Pulmonary artery endothelial cell (primary cell): ENCODE measurements at places on chromosomes 4 and X. TPM values are rescaled to one million over a fixed set of nuclear protein-coding genes. Genes with fewer than 3 reads are reported as not detected.

- DNase-seq: no peak
These were observed 498.9 kb downstream of the GLUD2 start for GRCh38 chrX:121546317-121546716.

DNA sequence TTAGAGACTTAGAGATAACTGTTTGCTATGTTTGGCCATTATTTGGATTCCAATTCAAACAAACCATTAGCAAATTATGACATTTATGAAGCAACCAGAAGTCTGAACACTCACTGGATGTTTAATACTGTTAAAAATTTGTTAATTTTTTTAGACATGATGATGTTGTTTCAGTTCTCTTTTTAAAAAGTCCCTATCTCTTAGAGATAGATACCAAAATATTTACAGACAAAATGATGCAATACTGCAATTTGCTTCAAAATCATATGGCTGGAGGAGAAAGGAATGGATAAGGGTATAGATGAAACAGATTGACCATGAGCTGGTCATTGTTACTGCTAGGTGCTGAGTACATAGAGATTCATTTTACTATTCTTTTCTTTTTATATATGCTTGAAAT is 534.6 kb downstream of the BCOR start:
- DNase-seq: no peak

DNA sequence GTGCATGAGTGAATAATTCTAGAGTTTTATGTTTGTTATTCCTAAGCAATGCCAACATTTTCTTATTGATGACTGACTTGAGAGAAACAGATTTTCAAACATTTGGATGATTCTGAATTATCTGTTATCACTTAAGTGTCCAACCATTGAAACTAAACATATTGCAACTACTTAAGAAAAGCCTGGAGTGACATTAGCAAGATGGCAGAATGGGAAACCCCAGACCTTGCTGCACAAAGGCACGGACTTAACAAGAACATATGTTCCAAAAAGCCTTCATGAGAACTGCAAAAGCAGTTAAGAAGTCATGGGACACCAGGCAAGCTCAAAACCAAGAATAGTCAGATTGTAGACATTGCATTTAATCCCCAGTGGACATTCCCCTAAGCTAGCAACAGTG is 215.1 kb downstream of the DCHS2 start:
- DNase-seq: no peak

- DNase-seq: no peak
These were observed 107.4 kb upstream of the F9 start for GRCh38 chrX:139423186-139423585.

CCDC160 gene
- not detected in 2 replicates for total RNA-seq

GRCh38 chr4:74105656-74106280 is 6.8 kb upstream of the CXCL2 start:
- no peak for DNase-seq

DNA sequence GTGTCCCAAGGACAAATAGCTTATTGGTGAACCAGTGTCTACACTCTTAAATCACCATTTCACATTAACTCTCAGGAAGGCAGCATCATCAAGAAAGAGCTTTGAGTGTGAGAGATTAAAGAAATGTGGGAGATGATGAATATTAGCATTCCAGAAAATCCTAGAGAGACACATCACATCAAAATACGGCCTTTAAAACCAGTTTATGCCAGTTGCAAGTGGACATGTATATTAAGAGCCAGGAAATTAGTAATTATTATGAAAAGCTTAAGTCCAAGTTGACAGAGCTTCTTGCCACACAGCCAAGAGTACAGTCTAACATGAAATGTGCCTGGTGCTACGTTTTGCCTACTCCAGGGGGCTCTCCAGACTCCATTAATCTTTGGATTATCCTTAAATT is 503.0 kb upstream of the BOD1L1 start:
- DNase-seq: no peak

DNA sequence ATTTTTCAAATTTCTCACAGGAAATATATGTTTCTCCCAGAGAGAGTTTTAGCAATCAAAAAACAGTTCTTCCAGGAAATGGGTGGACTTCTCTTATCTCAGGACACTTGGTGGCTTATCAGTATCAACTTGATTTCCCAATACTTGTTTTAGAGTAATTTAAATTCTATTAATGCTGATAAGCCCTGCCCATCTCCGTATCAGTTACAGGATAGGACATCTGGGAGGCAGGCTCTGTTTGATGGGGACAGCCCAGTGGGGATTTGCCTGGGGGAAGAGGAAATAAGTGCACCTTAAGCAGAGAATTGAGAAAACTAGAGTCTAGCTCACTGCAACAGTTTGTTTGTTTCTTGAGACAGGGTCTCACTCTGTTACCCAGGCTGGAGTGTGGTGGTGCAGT is 43.2 kb upstream of the PDGFRA start:
- DNase-seq: no peak

TSPAN7 gene
- total RNA-seq: 4.6 and 13.5 TPM in 2 replicates

DNA sequence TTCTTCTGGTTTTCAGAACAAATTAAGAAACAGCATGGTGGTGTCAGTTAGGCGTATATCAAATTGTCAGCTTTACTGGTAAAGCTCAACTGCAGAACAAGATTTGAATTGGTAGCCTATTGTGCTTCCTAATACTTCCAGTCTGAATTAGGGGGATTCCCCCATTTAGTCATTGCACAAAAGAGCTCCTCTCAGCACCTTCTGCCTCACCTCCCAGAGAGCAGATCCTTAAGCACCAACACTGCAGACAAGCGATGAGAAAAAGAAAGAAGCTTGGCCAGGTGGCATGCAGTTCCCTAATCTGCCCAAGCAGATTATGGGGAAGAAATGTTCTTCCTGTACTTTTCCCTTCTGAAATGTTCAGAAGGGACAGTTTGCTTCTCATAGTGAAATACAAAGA is 9.2 kb downstream of the MAP9 start:
- no peak for DNase-seq

DNA sequence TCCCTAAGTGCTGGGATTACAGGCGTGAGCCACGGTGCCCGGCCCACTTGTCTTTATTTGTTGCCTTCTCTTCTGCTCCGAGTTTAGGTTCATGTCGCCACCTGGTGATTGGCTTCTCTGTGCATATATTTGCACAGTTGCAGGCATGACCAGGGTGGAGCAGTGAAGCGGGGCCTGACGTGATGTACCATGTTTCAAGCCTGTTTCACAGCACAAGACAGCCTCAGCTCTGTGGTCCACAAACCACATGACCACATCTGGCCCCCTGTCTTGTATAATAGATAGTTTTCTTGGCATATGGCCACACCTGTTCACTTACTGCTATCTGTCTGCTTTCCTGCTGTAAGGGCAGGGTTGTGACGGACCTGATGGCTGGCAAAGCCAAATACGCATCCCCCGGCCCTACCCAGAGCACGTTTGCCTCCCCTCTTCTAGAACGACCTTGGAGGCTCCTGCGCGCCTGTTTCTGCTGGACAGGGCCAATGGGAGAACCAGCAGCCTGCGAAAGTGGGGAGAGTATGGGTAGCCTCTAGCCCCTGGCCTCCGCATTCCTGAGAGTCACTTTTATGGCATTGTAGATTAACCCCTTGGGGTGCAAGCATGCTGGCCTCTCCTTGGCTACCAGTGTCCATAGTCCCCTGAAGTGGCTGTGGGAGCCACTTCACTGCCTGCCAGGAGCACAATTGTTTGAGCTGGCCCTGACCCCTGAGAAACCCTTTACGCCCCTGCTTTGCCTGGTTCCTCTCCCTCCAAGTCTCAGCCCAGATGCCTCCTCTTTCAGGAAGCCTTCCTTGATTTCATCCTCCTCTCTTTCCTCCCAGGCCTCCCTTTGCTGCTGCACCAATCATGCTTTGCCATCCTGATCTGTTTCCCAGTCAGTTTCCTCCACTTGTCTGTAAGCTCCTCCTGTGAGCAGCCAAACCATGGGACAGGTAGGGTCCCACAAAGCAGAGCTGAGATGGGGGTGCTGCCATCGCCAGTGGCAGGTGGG is 6.0 kb upstream of the SH3TC1 start:
- DNase-seq: no peak

GRCh38 chrX:82627568-82627967 is 880.5 kb upstream of the POU3F4 start:
- DNase-seq: no peak

FAM133A gene
- total RNA-seq: not detected in 2 replicates

DNA sequence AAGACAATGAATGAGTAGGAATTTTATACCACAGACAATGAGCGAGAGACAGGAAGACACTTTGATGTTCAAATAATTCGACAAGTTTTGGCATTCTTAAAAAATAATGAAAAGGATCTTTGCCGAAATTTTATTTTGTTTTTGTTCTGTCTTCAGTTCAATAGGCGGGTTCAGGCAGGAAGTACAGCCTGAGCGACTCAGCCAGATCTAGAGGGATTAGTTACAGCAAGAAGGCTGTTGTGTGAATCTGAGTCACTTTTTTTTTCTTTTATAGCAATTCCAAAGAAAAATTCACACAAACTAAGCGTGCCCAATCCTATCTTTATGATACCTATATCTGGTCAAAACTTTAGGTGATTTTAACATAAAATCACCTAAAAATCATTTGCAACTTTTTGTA is 505.4 kb upstream of the FAM241A start:
- DNase-seq: no peak

DCLK2 gene
- total RNA-seq: 1.6 and 2.0 TPM in 2 replicates

LRP2BP gene
- 0.33 and 0.39 TPM in 2 replicates for total RNA-seq

MAGEA2B gene
- total RNA-seq: not detected in 2 replicates

KLHL34 gene
- not detected in 2 replicates for total RNA-seq

DNA sequence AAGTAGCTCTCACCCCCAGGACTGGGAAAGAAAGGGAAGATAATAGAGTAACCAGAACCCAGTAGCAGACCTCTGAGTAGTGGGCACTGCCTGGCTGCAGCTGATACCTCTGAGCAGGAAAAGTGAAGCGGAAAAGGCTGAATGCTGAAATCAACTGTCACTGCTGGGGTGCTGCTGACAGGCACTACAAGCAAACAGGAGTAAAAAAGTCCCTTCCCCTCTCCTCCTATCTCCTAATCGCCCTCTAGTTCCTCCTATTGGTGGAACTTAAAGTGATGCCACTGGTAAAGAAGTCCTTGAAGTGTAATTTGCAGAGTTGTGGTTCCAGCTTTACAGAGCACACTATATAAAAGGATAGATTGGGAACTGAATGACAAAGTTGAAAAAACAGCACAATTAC is 32.8 kb upstream of the GLRB start:
- no peak for DNase-seq

- no peak for DNase-seq
These were observed 4.3 kb downstream of the PNCK start for GRCh38 chrX:153669174-153669890.

FRAS1 gene
- 8.6 and 26.8 TPM in 2 replicates for total RNA-seq

- DNase-seq: no peak
These were observed 1279.7 kb upstream of the ADGRL3 start for GRCh38 chr4:59920416-59920815.

DNA sequence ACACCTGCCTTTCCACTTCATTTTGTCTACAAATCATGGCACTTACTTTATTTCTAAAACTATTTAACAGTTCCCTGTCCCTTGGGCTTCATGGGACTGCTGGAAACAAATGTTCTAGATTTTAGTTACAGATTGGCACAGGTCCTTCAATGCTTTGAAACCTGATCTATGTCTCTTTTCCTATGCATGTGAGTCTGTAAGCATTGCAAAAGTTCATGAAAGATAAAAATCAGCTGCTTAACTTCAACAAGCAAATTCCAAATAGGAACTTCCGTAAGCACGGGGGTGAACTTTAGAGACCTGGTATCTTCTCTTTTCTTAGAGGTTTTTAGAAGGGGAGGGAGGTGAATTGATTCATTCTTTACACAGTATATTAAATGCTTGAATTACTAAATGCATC is 9.5 kb downstream of the LGI2 start:
- DNase-seq: no peak

SERTM2 gene
- not detected in 2 replicates for total RNA-seq

DNA sequence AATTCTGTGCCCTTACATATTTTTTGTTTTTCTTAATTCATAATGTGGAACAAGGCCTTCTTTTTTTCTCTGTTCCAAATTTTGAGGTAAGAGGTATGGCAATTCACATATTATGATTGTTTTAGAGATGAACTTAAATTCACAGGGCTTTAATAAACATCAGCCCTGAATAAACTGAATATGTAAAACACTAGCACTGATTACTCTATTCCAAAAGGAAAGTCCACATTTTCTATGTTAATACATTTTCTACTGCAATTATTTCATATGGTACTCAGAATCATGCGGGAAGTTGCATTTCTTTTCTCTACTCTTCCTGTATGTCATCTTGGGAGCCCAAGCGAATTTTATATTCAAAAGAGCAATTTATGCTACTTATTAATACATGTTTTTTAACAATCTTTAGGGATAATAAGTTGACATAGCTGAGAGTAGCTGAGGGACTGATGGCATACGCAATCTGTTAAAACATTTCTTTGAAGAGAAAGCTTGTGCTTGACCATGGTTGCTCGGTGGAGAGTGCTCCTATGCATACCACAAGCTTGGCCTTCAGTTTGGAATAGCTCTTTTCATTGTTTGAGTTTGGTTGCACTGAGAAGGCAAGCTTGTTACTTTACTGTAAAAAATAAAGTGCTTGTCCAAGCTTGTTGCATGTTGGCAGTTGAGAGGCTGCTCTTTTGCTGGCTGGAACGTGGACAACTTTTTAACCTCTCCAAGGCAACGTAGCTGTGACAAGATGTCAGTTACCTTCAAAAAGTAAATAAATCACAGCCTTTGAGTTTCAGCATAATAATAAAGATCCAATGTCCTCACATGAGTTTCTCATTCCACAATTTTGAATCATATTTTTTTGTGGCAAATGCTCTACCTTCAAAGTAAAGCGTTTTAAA is 196.3 kb upstream of the SPRY1 start:
- no peak for DNase-seq

GRCh38 chr4:43992552-43992951 is 456.1 kb downstream of the KCTD8 start:
- DNase-seq: no peak

SHROOM3 gene
- 3.3 and 8.1 TPM in 2 replicates for total RNA-seq

- DNase-seq: no peak
These were observed 1092.3 kb downstream of the ARAP2 start for GRCh38 chr4:35151816-35152572.

DIPK2B gene
- total RNA-seq: 3.6 and 3.7 TPM in 2 replicates

TMEM128 gene
- 13.6 and 20.8 TPM in 2 replicates for total RNA-seq

GRCh38 chrX:56499372-56499771 is 64.1 kb upstream of the UBQLN2 start:
- DNase-seq: no peak

DNA sequence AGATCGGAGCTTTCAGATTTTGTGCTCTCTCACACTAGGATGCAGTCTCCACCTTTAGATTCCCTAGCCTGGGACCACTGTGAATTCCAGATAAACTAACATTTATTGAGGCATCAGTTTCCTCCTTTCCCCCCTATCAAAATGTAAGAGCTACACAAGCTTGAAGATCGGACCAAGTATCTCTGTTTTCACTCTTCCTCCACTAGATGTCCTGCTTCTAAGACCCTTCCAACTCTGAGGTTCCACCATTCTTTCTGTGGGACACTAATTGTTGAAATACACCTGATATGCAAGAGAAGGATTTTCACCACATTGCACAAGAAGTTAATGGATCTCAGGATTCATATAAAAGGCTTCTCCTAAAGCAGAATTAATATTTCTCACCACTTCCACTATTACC is 43.0 kb upstream of the PHOX2B start:
- no peak for DNase-seq

DNA sequence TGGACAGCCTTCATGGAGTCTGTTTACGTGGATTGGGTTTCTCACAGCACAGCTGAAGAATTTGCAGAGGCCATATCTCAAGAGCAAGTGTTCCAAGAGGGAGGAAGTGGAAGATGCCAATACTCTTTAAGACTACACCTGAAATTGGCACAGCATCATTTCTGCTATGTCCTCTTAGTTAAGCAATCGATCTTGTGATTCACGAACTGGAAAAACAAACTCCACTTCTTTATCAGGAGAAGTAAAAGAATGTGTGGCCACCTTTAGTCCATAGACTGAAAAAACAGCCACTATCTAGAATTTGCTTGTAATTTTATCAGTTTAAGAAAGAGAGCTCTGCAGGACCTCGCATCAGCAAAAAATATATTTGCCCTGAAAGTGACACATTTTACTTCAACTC is 473.1 kb upstream of the ATOH1 start:
- DNase-seq: no peak
